Renal pelvis (tissue), 12 donors: ENCODE measurements at places on chromosomes 13 and 19. TPM values are rescaled to one million over a fixed set of nuclear protein-coding genes. Genes with fewer than 3 reads are reported as not detected.

Gene PRKCG
- polyA plus RNA-seq, result 0.40 TPM

Gene SPIB
- polyA plus RNA-seq, result 1.3 TPM

Gene SOX1
- not detected for polyA plus RNA-seq

Gene NCAN
- polyA plus RNA-seq, result 0.98 TPM

Gene APC2
- 1.7 TPM for polyA plus RNA-seq

Gene IGFL2
- polyA plus RNA-seq, result not detected

Gene PLIN5
- 7.7 TPM for polyA plus RNA-seq

DNA sequence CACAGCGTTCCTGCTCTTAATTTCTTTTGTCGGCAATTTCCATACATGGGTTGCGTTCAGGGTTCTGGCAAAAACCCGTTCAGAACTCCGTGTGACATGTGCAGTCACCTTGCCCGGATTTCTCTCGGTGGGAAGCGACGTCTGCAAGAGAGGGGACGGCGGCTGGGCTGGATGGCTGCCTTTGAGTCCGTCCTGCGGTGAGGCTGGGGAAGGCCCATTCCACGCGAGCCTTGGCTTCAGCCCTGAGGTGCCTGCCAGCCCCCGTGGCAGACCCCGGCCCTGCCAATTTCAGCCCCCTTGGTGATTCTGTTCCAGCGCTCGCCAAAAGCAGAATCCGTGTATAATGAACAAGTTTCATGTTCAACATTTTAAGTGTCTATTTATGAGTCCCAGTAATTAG is 72.6 kb upstream of the TSHZ3 start:
- no peak for DNase-seq

DNA sequence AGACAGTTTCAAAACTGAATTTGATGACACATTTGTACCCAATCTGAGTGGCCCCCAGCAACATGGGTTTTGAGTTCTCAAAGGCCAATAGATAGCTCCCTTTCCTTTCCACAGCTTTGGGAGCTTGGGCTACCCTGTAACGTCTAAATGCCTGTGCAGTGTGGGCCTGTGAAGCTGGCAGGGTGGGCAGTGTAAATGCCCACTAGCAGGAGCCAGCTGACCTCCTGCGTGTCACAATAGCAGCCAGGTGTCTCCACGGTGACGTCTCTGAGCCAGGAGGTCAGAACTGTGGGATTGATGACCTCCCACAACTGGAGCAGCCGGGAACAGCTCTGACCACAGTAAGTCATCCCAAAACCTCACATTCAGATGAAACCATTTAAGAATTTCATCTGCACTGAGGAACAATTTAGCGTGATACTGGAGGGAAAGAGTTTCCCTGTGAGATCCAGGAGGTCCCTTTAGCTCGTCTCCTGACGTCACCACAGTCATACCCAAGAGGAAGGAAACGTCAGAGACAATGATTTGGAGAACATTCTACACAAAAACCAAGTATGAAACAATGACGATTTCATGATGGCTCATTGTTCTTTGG is at the start of gene IPO5:
IPO5 (plus strand) TSS at position 300 of the 595 bp plus-strand sequence. CDS start 23,022 bp downstream, outside the sequence.
- DNase-seq, result no peak

GRCh38 chr13:100662468-100663211 is 12.0 kb downstream of the TMTC4 start:
- no peak for DNase-seq

DNA sequence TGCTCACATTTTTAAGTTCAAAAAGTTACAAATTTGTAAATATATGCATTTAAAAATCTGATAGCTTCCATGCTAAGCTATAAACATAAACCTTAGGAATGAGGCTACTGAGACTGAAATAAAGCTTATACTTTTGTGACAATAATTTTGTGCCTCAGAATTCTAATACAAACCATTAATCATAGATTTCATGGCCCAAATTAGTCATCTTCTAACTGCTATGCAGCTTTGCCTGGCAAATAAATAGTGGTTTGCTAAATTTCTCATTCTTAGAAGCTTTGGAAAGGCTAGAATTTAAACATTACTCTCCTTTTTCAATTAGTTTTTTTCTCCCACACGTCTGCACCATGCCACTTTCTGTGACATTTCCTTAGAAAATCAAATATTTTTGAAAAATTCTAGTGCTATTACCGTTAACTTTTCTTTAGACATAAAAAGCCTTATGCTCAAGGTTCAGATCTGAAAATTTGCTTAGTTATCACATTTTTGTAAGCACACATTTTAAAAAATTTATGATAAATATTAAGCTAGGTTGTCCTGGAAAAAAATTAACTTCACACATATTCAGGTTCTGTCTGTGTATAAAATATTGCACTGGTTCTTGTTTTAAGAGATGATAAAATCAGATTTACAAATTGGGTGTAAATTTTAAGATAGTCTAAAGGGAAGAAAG is 46.9 kb downstream of the FNDC3A start:
- DNase-seq, result no peak

DNA sequence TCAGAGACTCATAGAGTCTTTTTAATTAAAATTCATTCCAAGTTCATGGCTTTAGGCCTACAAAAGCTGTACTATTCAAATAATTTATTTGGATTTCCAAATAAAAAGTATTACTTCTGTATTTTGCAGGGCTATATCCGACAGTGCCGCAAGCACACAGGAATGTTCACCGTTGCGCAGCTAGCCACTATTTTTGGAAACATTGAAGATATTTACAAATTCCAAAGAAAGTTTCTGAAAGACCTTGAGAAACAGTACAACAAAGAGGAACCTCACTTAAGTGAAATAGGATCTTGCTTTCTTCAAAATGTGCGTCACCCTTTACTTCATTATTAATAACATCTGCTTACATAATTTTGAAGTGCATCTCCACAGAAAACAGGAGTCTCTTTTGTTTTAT is 20.5 kb upstream of the C1QTNF9 start:
- no peak for DNase-seq

- no peak for DNase-seq
Measured at GRCh38 chr19:2234996-2235380, 1.1 kb downstream of the PLEKHJ1 start.

GRCh38 chr19:46745030-46745429 is 827 bp upstream of the FKRP start:
- DNase-seq, result no peak

- no peak for DNase-seq
Measured at GRCh38 chr13:26787961-26788360, 27.4 kb upstream of the GPR12 start.

DNA sequence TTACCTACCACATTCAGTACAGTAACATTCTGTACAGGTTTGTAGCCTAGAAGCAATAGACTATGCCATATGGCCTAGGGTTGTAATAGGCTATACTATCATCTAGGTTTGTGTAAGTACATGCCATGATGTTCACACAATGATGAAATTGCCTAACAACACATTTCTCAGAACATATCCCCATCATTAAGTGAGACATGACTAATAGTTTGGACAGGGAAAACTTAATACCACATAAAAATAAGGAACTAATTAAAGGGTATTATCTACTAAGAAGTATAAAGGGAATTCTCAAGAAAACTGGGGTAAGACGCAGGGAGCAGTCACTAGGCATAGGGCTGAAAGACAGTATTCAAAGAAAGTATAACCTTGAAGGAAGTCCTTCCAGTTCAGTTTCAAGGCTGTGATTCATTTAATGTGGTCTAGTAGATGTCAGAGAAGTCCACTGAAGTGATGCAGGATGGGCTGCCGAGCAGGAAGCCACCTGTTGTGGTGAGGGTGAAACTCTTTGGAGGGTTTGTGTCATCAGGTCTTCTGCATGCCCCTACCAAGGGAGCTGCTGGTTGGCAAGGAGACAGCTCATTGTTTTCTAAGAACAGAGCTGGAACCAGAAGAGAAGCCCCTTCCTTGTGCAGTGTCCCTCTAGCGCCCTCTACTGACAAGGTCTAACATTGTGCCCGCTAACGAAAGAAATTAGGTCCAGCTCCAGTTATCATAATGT is 122.9 kb downstream of the OLFM4 start:
- DNase-seq, result peak; percentile 56

DNA sequence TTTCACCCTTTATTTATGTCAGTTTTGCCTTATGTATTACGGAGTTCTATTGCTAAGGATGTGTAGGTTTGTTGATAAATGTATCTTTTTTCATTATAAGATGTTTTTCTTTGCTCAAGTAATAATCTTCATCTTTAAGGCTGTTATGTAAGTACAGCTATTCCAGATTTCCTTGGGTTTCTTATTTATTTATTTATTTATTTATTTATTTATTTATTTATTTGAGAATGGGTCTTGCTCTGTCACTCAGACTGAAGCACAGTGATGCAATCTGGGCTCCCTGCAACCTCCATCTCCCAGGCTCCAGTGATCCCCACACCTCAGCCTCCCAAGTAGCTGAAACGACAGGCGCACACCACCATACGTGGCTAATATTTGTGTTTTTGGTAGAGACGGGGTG is 617.0 kb downstream of the SLITRK1 start:
- no peak for DNase-seq

DNA sequence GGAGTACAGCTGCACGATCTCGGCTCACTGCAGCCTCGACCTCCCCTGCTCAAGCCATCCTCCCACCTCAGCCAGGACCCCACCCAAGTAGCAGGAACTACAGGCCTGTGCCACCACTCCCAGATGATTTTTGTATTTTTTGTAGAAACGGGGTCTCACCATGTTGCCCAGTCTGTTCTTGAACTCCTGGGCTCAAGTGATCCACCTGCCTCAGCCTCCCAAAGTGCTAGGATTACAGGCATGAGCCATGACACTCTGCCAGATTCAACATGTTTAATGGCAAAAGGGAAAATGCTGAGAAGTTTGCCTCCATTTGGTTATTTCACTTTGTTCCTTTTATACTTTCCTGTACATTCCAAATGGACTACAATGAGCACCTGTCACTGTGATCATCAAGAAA is 65.8 kb downstream of the ZIC5 start:
- DNase-seq, result no peak

DNA sequence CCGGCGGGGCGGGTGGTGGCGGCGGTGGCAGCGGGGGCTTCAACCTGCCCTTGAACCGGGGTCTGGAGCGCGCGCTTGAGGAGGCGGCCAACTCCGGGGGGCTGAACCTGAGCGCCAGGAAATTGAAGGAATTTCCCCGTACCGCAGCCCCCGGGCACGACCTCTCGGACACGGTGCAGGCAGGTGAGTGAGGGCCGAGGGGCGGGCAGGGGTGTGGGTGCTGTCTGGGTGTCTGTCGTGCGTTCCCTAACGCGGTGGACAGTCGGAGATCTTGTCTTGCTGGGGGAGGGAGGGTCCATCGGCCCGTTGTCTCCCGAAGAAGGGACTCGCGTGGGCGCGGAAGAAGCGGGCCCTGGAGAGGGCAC is 533 bp downstream of the LRCH1 start:
- no peak for DNase-seq

DNA sequence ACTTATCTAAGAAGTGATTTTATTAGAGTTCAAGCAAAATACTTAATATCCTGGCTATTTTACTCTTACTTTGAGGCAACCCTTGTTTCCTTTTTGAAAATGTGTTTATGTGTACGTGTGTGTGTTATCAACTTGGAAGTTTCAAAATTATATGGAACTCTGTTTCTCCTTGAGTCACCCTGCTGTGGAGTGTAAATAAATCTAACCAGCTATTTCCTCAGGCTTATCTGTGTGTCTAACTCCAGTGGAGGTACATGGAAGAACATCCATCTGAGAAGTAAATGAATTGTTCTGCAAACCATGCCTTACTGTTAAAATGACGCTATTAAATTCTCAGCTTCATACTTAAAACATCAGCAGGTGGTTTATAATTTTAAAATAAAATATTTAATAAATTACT is 583.4 kb upstream of the SLITRK5 start:
- DNase-seq, result no peak

DNA sequence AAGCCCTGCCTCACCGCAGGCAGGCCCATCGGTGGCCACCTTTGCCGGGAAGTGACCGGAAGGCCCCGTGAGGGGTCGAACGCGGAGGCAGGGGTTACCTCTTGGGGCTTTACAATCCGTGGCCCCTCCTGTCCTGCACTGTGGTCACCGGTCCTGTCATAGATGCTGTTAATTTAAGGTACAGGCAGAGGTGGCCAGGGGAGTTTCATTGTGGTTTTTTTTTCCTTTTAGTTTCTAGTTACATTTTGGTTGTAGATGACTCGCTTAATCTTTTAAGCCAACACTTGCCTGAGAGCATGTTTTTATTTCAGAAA is 13.1 kb downstream of the COMP start:
- no peak for DNase-seq

DNA sequence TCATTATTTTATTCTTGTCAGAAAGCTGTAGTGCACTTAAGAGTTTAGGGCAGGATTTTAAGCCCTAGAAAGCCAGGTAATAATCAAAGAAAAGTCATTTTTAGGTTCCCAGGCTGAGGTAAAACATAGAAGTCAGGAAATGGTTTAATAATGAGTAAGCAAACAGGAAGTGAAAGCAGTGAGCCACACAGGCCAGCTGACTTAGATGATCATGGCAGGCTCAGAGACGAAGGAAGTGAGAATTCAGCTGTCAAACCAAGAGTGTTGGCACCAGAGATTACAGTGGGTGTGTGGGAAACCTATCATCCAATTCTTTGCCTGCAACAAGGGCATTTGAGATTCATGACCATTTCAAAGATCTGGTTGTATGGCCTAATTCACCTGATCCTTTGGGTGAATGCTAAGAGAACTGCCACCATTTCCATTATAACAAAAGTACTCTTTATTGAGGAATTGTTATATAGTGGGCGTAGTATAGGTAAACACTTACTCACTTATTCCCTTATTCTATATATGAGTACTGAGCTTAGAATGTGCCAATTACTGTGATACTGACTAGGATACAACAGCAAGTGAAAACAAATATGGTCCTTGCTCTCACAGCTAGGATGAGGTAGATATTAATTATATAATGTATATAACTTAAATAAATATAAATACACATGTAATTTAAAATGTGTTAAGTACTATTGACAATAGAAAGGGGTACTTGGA is 103.7 kb upstream of the EDNRB start:
- DNase-seq, result no peak

- no peak for DNase-seq
Measured at GRCh38 chr13:72638059-72638815, 89.2 kb downstream of the MZT1 start.

GRCh38 chr13:98275681-98276171 is 98.7 kb upstream of the RNF113B start:
- no peak for DNase-seq
